ENCODE measurements at places on chromosomes 5 and 9. TPM values are rescaled to one million over a fixed set of nuclear protein-coding genes. Genes with fewer than 3 reads are reported as not detected.

GRCh38 chr9:1208157-1208556, 158.0 kb downstream of the DMRT2 start:
- H3K27ac ChIP-seq, result no peak overlapping the region
- no peaks in the 10 kb centered on the region for H3K27me3 ChIP-seq
- H3K4me1 ChIP-seq, result no peaks in the 10 kb centered on the region
- H3K36me3 ChIP-seq, result no peaks in the 10 kb centered on the region
- no peak overlapping the region for H3K4me3 ChIP-seq

- H3K4me1 ChIP-seq, result no peaks in the 10 kb centered on the region
- no peak for DNase-seq
- no peak overlapping the region for H3K4me3 ChIP-seq
- H3K27me3 ChIP-seq, result no peaks in the 10 kb centered on the region
Observed at GRCh38 chr5:146273109-146273508, 65.5 kb upstream of the POU4F3 start.

DNA sequence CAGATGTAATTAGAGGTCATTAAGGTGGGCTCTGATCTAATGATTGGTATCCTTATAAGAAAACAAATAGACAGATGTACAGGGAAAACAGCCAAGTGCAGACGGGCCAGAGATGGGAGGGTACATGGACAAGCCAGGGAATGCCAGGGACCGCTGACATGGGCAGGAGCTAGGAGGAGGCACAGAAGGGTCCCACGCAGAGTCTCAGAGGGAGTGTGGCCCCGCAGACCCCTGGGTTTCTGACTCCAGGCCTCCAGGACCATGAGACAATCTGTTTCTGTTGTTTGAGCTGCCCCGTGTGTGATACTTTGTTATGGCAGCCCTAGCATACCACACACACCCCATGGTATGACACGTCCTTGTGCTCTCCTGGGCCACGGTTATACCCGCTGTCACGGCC, 29.1 kb downstream of the GADD45G start:
- no peaks in the 10 kb centered on the region for H3K36me3 ChIP-seq
- H3K27ac ChIP-seq, result no peak overlapping the region
- no peak for DNase-seq
- peaks cover 12% of the 10 kb centered on the region for H3K27me3 ChIP-seq
- no peak overlapping the region for H3K4me3 ChIP-seq

DNA sequence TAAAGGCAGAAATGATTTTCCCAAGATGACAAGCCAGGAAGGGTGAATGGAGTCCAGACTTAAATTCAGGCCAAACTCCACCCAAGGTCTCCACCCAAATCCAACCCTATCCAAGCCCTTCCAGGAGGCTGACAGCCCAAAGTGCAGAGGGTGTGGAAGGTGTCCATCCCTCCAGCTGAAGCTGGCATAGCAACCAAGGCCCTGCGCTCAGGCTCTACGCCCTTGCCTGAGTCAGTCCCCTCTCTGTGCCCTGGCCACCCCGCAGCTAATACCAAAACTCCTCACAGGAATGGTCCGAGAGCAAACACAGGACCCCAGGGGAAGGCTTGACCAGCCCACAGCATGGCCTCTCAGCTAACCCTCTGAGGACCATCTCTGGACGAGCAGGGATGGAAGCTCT, 2.1 kb downstream of the SEPTIN8 start:
- no peak overlapping the region for H3K4me3 ChIP-seq
- H3K27me3 ChIP-seq, result peaks cover 19% of the 10 kb centered on the region
- H3K27ac ChIP-seq, result no peak overlapping the region
- DNase-seq, result no peak
- H3K4me1 ChIP-seq, result no peaks in the 10 kb centered on the region

- no peak overlapping the region for H3K4me3 ChIP-seq
- no peak for DNase-seq
- H3K27ac ChIP-seq, result no peak overlapping the region
- H3K36me3 ChIP-seq, result peaks cover 77% of the 10 kb centered on the region
- no peaks in the 10 kb centered on the region for H3K27me3 ChIP-seq
- H3K4me1 ChIP-seq, result no peaks in the 10 kb centered on the region
Observed at GRCh38 chr9:131449276-131449675, 53.4 kb upstream of the POMT1 start.

DNA sequence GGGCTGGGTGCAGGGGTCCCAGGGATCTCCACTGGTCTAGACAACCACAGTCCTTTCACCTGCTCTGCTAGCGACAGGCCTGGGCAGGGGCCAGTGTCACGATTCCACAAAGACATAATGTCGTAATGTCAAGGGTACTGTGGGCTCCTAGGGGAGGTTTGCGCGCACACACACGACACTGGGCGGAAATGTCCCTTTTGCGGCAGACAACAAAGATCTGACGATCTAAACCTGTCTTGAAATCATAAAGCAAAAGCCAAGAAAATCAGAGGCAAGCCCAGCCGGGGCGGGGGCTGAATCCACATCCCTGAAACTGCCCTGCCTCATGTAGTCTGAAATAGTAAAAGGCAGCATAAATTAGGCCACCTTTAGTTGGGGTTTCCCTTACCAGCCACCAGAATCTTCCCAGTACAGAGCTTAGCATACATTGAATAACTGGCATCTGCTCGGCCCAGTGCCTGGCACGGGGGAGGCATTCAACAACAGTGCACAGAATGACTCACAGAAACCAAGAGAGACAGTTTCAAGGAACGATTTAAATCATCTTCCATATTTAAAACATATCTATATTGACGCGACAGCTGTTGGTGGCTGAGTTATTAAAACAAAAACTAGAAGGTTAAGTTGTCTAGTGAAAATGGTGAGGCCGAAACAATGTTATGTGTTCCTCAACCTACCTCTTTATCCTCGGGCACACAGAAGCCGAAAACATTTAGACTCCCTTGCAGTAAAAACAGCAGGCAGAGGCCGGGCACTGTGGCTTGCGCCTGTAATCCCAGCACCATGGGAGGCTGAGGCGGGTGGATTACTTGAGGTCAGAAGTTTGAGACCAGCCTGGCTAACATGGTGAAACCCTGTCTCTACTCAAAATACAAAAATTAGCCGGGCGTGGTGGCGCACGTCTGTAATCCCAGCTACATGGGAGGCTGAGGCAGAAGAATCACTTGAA, 151.0 kb downstream of the MYO10 start:
- no peaks in the 10 kb centered on the region for H3K27me3 ChIP-seq
- no peaks in the 10 kb centered on the region for H3K4me1 ChIP-seq
- H3K27ac ChIP-seq, result no peak overlapping the region
- H3K4me3 ChIP-seq, result no peak overlapping the region
- H3K36me3 ChIP-seq, result no peaks in the 10 kb centered on the region

DNA sequence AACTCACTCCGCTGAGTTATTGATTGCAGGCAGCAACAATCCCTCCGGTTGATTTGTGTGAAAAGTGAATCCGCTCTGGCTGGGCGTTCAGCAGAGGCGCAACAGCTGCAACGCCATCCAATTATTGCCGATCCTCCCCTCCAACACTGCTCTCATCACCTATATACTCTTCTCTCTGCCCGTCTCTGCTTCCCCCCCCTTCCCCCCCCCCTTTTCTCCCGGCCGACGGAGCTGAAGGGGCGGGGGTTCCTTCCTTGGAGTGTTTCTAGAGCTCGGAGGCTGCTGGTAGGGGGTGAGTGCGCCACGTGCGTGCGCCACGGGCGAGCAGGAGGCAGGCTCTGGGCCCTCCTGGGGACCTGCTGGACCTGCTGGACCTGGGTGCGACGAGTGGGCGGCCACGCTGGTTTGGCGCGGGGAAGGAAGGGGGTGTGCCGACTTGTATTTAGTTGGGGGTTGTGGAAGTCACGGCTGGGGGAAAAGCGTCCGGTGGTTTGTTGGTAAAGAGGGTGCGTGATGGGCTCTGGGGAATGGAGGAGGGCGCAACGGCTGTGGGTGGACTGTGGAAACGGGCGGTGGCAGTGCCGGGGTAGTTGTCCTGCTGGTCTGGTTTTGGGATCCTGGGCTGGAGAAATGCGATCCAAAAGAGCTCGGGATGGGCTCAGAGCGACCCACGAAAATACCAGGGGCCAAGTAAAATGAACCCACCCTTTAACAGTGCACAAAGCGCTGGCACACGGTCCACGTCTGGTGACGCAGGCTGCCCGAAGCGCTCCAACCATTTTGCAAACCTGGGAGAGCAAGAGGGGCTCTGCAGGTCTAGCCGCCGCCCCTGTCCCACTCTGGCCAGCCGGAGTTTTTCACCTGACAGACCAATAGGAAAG, 6.4 kb upstream of the MEF2C start:
- peaks cover 13% of the 10 kb centered on the region for H3K27me3 ChIP-seq
- no peaks in the 10 kb centered on the region for H3K36me3 ChIP-seq

DNA sequence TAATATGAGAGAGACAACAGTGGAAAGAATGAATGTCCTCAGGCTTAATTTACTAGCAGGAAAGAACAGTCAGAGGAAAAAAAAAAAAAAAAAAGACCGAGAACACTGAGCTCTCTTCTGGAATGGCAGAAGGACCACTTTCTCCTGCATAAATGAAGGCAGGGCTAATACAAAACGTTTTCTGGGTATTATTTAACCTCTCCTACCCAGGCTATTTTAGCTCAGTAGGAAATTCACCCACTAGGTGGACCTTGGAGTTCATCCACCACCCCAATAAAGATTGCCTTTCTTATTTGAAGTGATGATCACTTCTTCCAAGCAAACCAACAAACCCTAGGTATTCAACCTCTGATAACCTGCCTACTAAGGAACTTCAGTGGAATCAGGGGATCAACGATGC, 3.7 kb downstream of the GLIS3 start:
- no peak overlapping the region for H3K27ac ChIP-seq
- H3K36me3 ChIP-seq, result no peaks in the 10 kb centered on the region
- H3K4me1 ChIP-seq, result peaks cover 23% of the 10 kb centered on the region
- no peak for DNase-seq
- peaks cover 10% of the 10 kb centered on the region for H3K27me3 ChIP-seq

DNA sequence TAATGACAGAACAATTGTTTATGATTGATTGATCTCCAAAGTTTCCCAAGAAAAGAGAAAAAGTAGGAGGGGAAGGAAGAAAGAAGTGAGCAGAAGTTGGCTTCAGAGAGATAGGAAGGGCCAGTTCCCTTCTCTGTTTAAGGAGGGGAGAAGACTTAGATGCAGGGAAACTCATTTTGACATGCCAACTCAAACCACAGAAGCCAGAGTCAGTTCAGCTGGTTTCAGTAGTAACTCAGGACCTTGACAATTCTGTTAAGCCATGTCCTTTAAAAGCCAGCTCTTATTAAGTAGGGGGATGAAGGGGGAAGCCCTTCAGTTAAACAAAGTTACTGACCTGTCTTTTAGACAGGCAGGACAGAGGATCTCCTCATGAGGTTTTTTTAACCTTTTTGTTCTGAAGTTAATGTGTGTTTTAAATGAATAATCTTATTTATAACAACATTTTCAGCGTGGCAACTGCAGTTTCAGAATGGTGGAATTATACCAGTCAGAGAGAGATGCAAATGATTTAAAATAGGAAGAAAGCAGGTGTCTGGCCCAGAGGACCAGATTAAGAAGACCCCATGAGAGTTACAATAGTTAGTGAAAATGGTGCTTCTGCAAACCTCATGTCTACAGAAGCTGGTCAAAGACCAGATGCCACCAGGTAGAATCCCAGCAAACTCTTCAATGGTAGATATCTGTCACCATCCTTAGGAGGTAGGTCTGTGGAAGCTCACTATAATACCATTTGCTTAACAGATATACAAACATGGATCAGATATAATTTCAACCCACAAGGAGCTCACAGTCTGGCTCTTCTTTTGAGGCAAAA, 29.3 kb upstream of the ABL1 start:
- H3K27me3 ChIP-seq, result no peaks in the 10 kb centered on the region
- H3K36me3 ChIP-seq, result no peaks in the 10 kb centered on the region
- no peak overlapping the region for H3K27ac ChIP-seq
- no peak for DNase-seq

- no peak overlapping the region for H3K4me3 ChIP-seq
- no peaks in the 10 kb centered on the region for H3K27me3 ChIP-seq
- H3K36me3 ChIP-seq, result peaks cover 29% of the 10 kb centered on the region
Observed at GRCh38 chr5:79686799-79687198, 2.8 kb upstream of the CMYA5 start.

GRCh38 chr5:72041654-72042053, 65.6 kb upstream of the MAP1B start:
- DNase-seq, result no peak
- no peaks in the 10 kb centered on the region for H3K27me3 ChIP-seq
- H3K36me3 ChIP-seq, result no peaks in the 10 kb centered on the region
- H3K4me1 ChIP-seq, result no peaks in the 10 kb centered on the region
- H3K27ac ChIP-seq, result no peak overlapping the region

DNA sequence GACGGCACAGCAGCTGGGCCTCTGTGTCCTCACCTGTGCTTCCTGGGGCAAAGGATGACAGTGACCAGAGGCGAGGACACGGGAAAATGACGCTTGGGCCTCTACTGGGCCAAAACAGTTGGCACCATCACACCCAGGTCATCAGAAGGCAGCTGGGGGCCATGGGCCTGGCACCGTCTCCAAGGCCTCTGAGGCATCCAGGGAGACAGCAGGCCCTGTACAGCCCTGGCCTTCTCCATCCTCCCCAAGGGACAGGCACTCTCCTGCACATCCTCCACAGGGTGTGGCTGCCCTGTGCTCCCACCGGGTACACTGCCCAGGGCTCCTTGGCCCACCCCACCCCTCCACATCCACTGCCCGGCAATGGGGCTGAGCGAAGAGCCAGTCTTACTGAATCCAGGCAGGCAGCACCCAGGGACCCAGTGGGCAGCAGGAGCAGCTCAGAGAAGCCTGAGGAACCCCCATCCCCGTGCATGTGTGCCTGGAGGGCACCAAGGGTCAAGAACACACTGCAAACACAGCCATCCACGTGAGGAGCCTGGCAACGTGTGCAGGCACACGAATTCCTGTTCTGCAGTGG, 4.0 kb downstream of the LPCAT1 start:
- DNase-seq, result no peak
- peaks cover 83% of the 10 kb centered on the region for H3K4me1 ChIP-seq
- H3K4me3 ChIP-seq, result no peak overlapping the region
- H3K27me3 ChIP-seq, result no peaks in the 10 kb centered on the region
- H3K27ac ChIP-seq, result peak overlapping the region; percentile 65

The C5orf24 gene
- 29.0 TPM for total RNA-seq

The SPATA6L gene
- 2.5 TPM for total RNA-seq

The C9 gene
- total RNA-seq, result 0.59 TPM

The RANBP3L gene
- not detected for total RNA-seq

The LRRC70 gene
- 0.43 TPM for total RNA-seq
